ENCODE measurements at places on chromosomes 11 and 22. TPM values are rescaled to one million over a fixed set of nuclear protein-coding genes. Genes with fewer than 3 reads are reported as not detected.
A peak's percentile ranks its signal among the peaks of the same experiment; 100 is the strongest.

- no peak for DNase-seq
Observed at GRCh38 chr11:128772814-128773213, 78.9 kb downstream of the FLI1 start.

GRCh38 chr11:113521737-113522517 lies 46.7 kb upstream of the DRD2 start:
- peak; percentile 81 for DNase-seq

- DNase-seq = no peak
Observed at GRCh38 chr11:8584082-8584481, 9.9 kb downstream of the STK33 start.

GRCh38 chr11:99893811-99894210 lies 793.3 kb upstream of the ARHGAP42 start:
- DNase-seq = no peak

- DNase-seq = peak; percentile 33
Observed at GRCh38 chr11:83721263-83721662, 435.1 kb upstream of the CCDC90B start.

Gene MEI1
- 1.4 TPM for total RNA-seq

Gene HTR3B
- not detected for total RNA-seq

Gene FBLN1
- total RNA-seq = 0.90 TPM
